ENCODE measurements at places on chromosomes 2 and 18.

DNA sequence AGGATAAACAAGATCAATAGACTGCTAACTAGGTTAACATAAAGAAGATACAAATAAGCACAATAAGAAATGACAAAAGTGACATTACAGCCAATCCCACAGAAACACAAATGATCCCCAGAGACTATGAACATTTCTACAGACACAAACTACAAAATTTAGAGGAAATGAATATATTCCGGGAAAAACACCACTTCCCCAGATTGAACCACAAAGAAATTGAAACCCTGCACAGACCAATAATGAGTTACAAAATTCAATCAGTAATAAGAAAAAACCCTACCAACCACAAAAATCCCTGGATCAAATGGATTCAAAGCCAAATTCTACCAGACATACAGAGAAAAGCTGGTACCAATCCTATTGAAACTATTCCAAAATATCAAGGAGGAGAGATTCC lies 232.4 kb upstream of the RBMS1 start:
- DNase-seq = no peak

DNA sequence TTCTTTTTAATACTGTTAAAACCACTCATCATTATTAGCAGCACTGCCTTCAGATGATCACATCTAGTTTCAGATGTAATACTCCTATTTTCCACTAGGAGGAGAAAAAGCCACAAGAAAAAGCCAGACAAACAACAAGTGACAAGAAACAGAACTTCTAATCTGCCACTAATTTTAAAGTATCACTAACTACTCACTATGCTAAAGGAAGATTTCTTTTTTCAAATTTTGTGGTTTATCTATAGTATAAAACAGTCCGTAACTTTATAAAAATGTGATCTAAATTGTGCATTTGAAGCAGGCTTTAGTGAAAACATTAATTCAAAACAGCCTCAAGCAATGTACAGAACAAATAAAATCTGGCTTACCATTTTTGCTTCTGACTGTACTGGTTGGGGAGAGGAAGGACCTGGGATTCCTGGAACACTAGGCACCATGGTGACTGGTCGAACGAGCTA lies 56.8 kb downstream of the ATF2 start:
- peak; percentile 20 for DNase-seq

DNA sequence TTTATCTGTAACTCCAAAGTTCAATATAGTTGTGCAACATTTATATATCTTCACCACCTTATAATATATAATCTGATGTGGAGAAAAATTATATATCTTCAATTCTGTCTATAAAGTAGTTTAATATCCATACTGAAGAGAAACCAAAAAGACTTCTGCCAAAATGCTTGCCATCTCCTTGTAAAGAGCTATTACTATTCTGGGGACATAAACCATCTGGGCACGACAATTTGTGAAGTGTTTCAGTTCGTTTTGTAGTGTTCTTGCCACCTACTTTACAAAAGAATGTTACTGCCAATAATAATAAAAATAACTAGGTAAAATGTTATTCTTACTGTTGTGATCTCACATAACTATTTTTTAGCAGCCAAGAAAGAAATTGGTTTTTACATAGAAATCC lies 45.1 kb downstream of the SCN1A start:
- DNase-seq = no peak

DNA sequence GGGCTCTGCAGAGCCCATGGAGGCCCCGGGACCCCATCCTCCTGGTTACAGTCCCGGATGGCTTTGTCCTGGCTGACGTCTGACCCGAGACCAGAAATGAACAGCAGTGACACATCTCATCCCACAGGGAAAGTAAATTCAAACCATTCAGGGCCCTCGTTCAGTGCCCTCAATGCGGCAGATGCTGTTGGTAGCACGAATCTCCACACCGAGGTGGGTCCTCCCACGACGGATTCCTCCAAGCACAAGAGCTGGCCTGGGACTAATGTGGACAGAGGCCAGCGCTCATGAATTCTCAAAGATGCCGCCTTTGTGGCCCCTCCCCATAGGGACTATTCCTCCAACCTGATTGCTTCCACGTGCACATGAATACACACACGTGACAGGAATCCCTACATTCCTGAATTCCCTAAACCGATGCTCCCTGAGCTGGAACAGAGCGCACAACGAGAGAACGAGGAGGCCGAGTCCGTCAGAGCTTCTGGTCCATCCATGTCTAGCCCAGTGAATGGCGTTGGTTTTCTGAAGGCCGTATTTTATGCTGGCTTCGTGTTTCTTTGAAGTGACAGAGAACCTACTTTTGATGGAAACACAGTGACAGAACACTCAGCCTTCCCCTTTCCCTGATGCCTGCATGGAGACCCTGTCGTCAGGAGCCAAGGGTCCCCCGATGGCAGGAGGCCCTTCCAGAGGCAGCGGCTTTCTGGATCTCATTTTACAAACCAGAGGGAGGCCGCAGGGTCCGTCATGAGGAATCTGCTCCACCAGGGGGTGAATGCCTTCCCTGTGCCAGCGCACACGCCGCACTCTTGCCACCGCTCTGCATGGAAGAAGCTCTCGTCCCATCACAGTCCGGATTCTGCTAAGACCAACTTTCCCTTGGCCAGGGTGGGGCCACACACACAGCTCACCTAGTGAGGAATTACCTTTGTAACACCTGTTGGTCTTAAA lies 64.3 kb upstream of the SNTG2 start:
- no peak for DNase-seq

DNA sequence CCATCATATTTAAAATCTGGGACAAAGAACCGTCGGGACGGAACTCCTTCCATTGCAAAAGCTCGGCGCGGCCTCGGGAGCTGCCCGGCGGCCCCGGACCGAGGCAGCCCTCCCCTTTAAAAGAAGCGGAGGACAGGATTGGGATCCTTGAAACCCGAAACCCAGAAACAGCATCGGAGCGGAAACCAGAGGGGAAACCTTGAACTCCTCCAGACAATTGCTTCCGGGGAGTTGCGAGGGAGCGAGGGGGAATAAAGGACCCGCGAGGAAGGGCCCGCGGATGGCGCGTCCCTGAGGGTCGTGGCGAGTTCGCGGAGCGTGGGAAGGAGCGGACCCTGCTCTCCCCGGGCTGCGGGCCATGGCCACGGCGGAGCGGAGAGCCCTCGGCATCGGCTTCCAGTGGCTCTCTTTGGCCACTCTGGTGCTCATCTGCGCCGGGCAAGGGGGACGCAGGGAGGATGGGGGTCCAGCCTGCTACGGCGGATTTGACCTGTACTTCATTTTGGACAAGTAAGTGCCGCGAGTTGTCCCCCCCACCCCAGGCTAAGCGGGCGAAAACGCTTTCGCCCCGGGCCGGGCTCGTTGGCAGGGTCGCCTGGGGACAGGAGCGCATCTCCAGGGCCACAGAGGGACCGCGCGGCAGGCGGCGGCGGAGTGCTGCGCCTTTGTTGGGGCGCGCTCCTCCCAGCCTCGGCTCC lies at the start of gene ANTXR1:
Gene ANTXR1 (plus strand): TSS at position 38 of the 698 bp plus-strand sequence. CDS start 321 bp downstream, at position 359.
- DNase-seq = peak; percentile 59

DNA sequence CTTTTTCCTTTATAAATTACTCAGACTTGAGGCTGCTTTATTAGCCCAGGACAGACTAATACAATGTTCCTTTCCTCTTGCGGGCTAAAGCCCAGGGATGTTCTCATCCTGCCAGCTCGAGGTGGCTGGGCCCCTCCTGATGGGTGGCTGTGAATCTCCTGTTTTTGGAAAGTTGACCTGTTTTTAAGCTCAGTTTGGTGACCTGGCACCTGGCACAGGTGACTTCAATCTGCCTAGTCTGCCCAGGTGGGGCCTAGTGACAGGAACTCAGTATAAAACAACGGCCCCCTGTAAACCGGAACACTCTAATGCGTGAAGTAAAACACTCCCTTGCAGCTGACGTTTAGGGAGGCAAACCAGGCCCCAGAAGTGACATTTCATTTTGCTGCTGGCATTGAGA lies 92.7 kb upstream of the SNTG2 start:
- DNase-seq = no peak

DNA sequence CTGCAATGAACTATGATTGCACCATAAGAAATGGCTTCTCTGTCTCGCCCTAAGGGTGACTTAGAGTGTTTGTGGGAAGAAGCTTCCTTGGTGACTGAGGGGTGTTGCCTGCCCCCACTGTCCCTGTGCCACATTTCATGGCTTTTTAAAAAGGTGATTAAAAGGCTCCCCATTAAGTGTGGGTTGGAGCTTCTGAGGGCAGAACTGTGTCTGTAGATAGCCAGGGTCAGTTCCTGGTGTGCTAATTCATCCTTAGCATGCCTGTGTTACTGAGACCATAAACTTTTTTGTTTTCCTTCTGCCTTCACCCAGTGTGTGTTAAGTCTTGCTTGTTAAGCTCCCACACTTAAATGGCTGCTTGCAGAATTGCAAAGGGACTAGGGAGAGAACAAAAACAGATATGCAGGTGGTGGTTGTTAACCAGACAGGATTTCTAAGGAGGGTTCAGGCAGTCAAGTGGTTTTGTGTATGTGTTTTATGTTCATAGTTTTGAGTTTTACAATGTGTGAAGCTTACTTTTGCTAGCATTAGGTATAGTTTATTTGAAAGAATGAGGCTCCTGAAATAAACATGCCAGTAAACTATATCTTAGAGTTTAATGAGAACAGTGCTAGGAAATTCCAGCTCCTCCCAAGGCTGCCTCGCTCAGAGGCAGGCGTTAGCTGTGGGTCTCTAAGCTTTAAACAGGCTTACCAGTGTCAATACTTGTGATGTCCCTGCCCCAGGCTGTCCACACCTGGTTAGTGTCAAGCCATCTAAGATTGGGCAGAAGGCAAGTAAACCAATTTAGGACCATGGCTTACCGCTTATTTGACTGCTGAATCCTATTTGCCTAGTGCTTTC lies 14.5 kb downstream of the CERS6 start:
- DNase-seq = no peak

DNA sequence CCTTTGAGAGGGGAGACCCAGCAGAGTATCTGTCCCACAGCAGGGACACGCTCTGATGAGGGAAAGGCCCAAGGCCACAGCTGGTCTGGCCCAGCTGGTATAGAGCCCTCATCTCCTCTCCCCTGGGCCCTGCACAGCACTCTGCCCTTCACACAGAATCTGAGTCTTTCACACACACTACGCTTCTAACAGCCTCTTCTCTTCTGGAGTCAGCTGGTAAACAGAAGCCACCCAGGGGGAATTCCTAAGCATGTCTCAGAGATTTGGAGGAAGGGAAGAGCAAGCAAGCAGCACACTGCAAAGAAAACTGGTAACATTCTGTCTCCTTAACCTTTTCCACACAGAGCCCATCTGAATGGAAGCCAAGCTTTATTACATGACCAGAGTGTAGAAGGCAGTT lies 121.1 kb upstream of the ACAA2 start:
- DNase-seq = no peak

DNA sequence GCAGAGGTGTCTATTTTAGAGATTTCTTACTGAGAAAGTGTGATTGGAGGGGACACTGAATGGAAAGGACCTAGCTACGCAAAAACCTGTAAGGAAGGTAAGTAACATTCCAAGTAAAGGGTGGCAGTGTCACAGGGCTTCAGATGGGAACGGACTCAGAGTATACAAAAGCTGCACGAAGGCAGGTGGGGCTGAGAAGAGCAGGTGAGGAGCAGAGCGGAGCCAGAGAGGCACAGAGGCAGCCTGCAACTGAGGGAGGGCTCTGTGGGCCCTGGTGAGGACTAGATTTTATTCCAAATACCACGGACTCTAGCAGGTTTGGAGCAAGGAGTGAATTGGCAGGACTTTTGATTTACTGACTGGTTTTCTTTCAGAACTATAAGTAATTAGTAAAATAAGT lies 331.3 kb upstream of the PKDCC start:
- DNase-seq = no peak

DNA sequence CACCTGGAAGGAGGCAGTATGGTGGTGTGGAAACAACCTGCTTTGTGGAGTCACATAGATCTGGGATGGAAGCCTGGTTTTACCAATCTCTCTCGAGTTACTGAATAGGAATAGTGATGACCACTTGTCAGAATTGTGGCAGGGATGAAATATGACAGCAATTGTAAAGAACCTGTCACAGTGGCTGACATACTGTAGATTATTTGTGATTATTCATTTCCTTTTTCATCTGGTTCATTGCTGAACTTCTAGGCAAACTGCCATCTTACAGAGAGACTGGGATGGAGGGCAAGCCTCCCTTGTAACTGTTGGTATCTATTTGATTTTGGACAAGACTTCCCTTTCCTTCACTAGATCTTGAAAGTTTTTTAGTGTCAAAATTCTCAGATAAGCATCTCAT lies 42.0 kb downstream of the FMNL2 start:
- no peak for DNase-seq

DNA sequence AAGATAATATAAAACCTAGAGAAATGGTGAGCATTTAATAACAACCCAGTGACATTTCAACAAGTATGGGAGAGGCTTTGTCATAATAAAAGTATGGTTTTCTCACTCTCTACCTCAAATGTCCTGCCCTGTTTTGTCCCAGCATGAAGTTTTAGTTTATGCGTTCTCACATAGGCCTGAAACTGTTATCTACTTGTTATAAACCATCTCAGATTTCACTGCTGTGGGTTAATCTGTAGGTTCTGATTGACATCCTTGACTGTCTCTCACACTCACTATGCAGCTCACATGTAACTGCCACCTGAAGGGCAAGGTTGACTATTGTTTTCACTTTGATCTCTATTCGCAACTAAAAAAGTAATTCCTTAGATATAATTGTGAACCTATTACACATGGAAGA lies 44.9 kb downstream of the ZEB2 start:
- no peak for DNase-seq

DNA sequence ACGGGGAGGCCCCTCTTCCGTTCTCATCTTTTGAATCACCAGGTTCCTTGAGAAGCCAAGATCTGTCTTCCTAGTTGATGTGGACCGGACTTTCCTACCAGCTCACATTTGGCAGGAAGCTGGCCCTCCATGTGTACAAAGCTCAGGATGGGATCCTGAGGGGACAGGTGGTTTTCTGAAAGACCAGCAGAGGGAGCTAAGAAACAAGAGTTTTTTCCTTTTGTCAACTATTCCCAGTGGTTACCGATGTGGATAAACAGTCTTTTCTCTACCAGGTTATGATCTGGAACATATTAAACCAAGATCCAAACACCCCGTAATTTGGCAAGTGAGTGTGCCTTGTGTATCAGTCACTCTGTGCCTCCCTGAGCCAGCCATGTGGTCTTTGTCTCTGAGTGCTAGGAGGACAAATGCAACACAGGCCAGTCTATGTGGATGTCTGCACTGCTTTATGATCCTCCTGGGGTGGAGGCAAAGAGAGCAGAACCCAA lies 25.1 kb upstream of the ARHGAP25 start:
- peak; percentile 48 for DNase-seq

- DNase-seq = no peak
Measured at GRCh38 chr2:201046881-201047280, 24.6 kb downstream of the HYCC2 start.

- DNase-seq = no peak
Measured at GRCh38 chr2:79025421-79025820, at the start of gene REG3G. REG3G (plus strand) TSS chr2:79025702; CDS start chr2:79026094, 392 bp downstream.

GRCh38 chr2:75411574-75411973 lies 149.2 kb downstream of the EVA1A start:
- no peak for DNase-seq

GRCh38 chr18:52288403-52289004 lies 51.5 kb upstream of the DCC start:
- peak; percentile 11 for DNase-seq

GRCh38 chr2:88692187-88692586 lies 714 bp downstream of the RPIA start:
- peak; percentile 13 for DNase-seq

GRCh38 chr18:45066210-45066609 lies 385.5 kb downstream of the SETBP1 start:
- DNase-seq = no peak

All from HuH-7 (cell line).